ENCODE measurements at places on chromosomes 7 and 10.

- no peak for DNase-seq
Observed at GRCh38 chr7:39987641-39988347, 37.7 kb downstream of the CDK13 start.

- DNase-seq, result no peak
Observed at GRCh38 chr10:79258894-79259293, 88.4 kb upstream of the PPIF start.

DNA sequence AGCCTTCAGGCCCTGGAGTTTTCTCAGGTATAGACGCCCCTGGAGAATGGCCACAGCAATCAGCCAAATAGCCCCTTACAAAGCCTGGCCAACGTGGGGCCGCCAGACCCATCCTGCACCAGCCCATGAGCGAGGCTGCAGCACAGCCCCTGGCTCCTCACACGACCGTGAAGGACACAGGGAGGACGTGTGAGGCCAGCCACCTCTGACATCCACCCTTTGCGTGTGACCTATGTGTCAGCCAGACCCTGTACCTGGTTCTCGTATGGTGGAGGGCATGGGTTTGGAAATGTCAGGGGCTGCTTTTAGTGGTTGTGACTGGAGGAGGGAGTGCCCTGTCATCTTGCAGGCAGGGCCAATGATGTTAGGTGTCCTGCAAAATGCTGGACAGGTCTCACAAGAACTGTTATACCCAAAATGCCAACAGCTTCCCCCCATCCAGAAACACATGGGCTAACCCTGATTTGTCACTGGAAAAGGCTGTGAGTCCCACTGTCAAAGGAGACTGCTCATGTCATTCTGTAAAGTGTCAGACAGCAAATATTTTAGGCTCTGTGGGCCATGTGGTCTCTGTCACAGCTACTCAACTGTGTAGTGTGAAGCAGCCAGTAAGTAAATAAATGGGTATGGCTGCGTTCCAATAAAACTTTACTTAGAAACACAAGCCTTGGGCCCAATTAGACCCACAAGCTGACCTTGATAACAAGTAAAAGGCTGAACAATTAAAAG, 30.0 kb downstream of the NOD1 start:
- no peak for DNase-seq

DNA sequence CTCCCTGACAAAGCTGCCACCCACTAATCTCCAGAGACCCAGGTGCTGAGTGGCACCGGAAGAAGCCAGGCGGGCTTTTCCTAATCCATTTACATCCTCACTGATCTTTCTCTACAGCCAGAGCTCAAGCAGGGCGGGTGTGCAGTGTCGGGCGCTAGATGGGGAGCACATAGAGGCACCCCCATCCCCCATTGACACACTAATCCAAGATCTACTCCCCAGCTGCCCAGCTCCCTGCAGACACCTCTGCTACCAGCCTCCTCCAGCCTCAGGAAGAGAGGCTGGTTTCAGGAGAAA, 22.2 kb downstream of the FRMPD2 start:
- DNase-seq, result no peak

GRCh38 chr10:98259606-98260315, 8.2 kb downstream of the LOXL4 start:
- no peak for DNase-seq

GRCh38 chr10:74677951-74678350, 148.4 kb upstream of the KAT6B start:
- DNase-seq, result no peak

- no peak for DNase-seq
Observed at GRCh38 chr10:132272231-132272971, 35.3 kb downstream of the STK32C start.

DNA sequence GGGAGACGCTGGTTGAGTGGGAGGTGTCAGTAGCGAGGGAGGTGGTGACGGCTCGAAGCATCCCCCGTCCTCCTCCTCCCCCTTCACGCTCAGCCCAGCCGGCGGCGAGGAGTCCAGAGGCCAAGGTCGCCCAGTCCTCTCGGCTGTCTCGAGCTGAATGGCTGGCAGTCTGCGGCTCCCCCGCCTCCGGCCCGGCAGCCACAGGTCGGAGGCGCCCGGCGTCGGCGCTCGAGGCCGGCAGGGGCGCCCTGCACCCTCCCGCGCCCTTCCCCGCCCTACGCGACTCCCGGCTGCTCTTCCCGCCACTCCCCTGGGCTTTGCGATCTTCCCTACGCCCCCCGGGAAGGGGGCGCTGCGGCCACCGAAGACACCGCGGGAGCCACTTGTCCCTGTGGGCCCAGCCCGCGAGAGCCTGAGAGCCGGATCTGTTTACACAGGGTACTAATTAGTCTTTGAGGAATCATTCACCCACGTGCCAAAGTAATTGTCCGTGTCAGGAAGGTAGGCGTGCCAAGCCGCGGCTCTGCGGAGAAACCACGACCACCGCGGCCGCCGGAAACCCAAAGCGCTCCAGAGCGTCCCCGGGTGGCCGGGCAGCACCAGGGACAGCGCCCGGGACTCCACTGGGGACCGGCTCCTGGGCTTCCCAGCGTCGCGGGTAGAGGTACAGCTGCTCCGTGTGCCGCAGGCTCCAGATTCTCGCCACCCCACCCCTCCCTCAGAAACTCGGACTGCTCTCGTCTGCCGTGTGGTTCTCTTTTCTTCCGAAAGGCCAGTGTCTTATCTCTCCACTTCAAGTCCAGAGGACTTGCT, at the start of gene NXPH1:
Gene NXPH1 (plus strand): TSS at position 133 of the 813 bp plus-strand sequence.
- no peak for DNase-seq

- DNase-seq, result no peak
Observed at GRCh38 chr10:1002425-1003006, 14.3 kb downstream of the GTPBP4 start.

DNA sequence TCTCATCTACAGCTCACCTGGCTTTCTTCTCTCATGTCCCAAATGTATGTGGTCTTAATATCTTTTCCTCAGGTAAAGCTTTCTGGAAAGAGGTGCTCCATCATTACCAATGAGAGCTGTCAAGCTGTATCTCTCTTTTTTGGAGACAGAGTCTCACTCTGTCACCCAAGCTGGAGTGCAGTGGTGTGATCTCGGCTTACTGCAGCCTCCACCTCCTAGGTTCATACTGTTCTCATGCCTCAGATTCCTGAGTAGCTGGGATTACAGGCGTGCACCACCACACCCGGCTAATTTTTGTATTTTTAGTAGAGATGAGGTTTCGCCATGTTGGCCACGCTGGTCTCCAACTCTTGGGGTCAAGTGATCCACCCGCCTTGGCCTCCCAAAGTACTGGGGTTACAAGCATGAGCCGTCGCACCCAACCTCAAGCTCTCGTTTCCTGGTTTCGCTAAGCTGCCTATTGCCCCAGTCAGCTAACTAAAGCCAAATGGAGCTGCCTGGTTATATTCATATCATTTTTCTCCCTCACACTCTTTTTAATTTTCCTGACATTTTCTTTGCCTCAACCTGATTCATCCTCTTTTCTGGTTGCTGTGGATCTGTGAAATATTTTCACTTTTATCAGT, 60.5 kb downstream of the SUFU start:
- no peak for DNase-seq

DNA sequence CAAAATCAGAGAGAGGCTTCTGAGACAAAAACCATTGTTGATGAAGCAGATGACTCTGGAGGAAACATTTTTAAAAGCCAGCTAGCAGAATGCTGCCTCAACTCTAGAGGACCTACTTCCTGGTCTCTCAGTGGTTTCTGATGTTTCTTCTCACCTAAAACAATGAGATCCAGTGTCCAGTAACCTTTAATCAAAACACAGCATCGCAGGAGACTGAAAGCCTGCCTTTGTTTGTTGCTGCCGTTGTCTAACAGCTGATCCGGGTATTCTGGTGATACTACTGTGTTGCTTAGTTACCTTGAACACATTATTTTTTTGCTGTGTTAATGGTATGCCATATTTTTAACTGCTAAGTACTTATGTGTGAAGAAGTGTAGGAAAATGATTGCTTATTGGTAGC, 70.9 kb downstream of the WIPF3 start:
- DNase-seq, result no peak

GRCh38 chr7:77208416-77208815, 8.8 kb upstream of the FGL2 start:
- DNase-seq, result no peak

- DNase-seq, result no peak
Observed at GRCh38 chr10:4661511-4662255, 164.3 kb upstream of the AKR1E2 start.

DNA sequence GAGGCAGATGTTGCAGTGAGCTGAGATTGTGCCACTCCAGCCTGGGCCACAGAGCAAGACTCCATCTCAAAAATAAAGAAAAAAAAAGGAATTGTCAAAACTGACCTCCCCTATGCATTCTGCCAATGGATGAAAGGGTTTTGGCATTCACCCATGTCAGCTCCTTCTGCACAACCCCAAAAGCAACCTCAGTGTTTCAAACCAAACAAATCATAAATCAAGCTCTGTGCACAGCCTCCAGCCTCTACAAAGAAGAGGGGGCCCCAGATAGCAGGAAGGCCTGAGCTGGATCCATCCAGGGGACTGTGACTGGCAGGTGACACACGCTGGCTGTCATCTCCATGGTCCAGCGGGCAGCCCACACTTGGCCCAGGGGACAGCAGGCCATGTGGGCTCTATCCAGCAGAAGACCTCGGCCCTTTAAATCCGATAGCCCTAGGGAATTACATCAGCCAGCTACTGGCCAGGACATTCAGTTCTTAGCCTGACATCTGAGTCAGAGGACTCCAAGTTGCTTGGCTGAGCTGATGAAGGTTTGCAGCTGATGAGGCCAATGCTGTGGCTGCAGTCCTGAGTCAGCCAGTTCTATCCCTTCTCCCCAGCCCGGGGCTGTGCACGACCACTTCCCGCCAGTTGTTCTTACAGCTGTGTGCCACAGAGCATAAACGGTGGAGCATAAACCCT, 52.0 kb upstream of the FIGNL1 start:
- DNase-seq, result no peak

DNA sequence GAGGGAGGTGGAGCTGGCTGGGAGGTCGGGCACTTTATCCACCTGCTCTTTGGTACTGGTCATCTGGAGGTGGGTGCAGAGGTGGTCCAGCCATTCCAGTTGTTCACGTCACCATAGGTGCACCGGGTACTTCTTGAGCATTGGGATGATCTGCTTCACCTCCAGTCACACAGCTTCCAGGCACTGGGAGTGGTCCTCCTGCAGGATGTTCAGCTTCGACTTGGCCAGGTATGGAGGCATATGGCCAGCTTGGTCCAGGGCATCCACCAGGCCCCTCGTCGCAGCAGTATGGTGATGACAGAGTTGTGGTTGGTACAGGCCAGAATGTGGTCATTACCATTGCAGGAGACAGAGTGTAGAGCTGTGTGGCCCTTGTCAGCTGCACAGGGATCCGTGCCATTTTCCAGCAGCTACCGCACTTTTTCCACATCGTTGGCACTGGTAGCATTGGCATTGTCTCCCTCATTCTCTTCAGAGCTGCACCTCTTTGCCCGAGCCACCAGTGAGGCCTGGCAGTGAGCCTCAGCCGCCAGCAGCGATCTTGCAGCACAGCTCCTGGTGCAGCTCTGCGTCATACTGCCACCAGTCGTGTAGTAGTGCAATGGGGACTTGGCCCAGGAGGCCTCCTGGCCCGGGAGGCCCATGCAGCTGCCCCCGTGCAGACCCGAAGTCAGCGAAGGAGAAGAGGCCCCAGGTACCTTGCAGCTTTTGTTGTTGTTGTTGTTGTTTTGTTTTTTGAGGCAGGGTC, 150.9 kb downstream of the ZNF22 start:
- DNase-seq, result no peak

DNA sequence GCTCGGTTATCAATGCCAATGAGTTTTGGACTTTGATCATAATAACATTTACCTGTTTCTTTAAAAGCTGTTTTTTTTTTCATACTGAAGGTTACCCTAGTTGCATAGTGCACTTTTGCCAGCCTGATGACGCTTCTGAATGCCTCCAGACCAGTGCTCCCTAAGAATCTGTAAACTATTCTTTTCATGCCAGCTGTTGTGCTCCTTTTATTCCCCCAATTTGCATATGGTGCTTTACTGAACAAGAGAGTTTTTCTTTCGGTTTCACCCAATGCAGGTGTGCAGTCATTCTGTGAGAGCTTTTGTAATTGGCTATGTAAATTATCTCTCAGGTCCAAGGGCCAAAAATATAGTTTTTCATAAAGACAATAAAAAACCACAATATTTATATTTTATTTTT, 48.1 kb upstream of the GLCCI1 start:
- DNase-seq, result no peak

DNA sequence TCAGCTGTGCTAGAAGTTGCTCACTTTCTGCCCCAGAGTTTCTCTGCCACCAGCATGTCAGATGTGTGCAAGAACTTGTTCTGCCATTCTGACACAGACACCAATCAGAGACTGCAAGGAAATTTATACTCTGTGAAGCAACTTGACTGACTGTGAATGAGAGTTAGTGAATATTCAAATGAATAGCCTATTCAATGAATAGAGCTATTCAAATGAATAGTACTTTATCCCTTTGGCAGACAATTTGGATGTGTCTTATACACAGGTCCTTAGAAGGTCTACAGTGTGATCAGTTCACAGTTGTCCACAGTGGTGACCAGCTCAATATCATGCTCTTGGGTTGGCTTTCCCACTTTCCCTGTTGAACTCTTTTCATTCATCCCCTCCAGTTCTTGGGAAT, 138.1 kb downstream of the MACC1 start:
- DNase-seq, result no peak

GRCh38 chr10:99996671-99997648, 12.8 kb downstream of the DNMBP start:
- no peak for DNase-seq

DNA sequence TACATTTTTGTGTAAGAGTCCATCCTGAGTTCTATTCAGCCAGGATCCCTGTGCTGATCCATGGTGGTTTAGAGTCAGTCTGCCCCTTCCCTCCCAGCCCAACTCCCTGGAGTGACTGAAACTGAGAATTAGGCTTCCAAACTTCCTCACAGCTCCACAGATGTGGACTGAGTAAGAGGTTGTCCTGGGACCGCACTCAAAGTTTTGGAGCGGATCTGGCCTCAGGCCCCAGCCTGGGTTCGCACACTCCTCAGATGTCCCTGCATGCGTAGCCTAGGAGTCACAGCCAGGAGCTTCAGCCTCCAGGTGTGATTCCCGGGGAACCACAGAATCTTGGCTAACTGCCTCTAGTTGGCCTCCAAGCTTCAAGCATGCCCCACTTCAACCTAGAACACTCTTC, 218.1 kb downstream of the C7orf25 start:
- DNase-seq, result no peak

GRCh38 chr7:134016223-134016941, 110.8 kb upstream of the LRGUK start:
- peak; percentile 3 for DNase-seq

- DNase-seq, result no peak
Observed at GRCh38 chr7:155198196-155198892, 99.3 kb upstream of the INSIG1 start.

Measured in hematopoietic multipotent progenitor cell treated with erythropoietin and hydrocortisone succinate and interleukin-3 and kit ligand, for 8 days (in vitro differentiated cells).